ENCODE measurements at places on chromosomes 1 and 21.

GRCh38 chr21:43362915-43363314, 64.0 kb downstream of the SIK1 start:
- DNase-seq, result no peak

DNA sequence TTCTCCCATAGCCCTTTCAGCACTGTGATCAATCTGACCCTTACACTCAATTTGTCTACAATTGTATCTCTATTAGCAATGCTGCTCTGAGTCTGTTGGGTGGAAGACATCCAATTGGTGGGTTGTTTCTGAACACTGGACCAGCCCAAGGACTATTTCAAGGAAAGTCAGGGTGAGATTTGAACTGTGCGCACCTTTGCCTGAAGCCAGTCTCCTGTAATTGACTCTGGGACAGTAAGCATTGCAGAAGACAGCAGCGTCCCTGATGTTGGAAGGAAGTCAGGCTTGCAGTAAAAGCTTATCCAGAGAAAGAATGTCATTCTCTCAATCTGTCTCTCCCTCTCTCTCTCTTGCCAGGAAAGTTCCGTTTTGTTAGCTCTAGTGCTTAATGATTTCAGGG, 233.9 kb downstream of the KIF26B start:
- no peak for DNase-seq

DNA sequence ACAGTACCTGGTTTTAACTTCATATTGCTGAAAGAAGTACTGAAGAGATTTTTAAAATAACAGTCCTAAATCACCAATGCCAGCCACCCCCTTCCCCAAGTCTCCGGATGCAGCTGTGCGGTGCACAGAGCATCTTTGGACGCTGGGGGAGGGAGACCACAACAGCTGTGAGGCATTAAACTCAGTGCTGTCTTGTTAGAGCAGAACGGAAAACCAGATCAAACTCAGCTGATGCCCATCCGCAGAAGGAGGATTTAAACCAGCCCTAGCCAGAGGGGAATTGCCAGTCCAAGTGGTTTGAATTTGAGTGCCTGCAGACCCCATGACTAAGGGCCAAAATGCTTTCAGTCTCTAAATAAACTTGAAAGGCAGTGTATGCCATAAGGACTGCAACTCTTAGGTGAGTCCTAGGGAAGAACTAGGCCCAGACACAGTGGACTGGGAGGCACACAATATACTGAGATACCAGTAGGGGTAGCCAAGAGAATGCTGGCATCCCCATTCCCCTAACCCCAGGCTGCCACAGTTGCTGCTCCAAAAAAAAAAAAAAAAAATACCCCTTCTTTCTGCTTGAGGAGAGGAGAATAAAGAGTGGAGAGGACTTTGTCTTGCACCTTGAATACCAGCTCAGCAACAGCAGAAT, 576.2 kb downstream of the NEGR1 start:
- DNase-seq, result no peak

DNA sequence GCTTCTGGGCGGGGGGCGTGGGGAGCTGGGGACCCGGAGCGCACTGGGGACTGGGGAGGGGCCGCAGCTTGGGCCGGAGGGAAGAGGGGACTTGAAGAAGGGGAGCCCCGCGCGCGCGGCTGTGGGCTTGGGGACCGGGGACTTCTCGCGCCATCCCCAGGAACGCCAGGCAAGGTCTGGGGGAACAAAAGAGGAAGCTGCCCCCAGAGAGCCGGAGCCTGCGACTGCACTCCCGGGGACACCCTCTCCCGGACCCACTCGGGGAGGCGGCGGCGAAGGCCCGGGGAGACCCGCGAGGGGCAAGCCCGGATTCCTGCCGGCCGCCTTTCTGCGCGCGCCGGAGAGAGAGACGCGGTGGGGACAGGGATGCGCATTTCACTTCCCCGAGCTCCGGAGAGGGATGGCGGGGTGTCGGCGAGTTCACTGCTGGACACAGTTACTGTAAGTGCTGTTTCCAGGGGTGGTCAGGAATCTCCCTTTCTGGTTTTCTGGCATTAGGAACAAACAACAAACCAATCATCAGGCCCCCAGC, 732 bp downstream of the ABCG1 start:
- no peak for DNase-seq

DNA sequence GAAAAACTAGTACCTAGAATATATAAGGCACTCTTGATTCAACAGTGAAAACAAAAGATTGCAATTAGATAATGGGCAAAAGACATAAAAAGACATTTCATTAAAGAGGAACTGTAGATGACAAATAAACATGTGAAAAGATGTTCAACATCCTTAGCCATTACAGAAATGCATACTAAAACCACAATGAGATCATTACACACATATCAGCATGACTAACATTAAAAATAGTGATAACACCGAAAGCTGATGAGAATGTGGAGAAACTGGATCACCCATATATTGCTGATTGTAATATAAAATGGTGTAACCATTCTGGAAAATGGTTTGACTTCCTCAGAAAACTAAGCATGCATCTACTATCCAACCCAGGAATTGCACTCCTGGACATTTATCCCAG, 340.3 kb downstream of the SEC16B start:
- DNase-seq, result no peak

Measured in NT2/D1 (cell line).